Testis (tissue), 5 donors: ENCODE measurements at places on chromosomes 12 and 14.

DNA sequence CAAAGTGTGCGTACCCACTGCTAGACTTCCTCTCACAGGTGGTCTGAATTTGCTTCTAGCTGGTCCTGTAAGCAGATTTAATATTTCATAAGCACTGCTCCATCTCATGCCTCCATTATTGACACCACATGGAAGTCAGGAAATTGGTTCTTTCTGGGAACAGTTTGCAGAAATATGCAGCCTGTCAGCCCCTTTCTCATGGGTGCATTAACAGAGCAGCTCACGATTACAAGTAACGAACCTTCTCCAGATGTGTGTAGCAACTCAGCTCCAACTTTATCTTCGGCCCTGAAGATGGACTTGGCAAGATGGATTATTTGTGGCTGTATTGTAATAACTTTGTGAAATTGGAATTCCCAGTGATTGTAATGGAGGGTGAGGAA is 214.5 kb upstream of the DDHD1 start:
- H3K27me3 ChIP-seq, result no peaks in the 10 kb centered on the region
- H3K4me3 ChIP-seq, result no peak overlapping the region
- H3K27ac ChIP-seq, result peak overlapping the region; percentile 44
- no peaks in the 10 kb centered on the region for H3K4me1 ChIP-seq

DNA sequence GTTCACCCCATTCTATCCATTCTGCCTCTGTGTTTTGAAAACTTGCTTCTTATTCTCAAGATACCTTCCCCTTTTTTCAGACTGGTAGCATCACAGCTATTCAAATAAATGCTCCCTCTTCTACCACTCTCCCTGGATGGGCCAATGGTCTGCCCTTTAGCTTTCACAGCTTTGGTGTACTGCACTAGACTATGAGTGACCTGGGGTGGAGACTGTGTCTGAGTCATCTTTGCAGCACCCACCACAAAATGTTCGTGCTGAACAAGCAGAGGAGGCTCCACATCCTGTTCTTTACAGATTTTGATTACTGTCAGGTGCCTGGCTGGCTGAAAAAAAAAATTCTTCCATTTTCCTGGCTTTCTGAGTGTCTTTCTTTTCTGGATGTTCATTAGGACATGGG is 1104.1 kb upstream of the TMEM132C start:
- no peaks in the 10 kb centered on the region for H3K27me3 ChIP-seq
- H3K4me1 ChIP-seq, result no peaks in the 10 kb centered on the region
- no peak overlapping the region for H3K27ac ChIP-seq
- no peaks in the 10 kb centered on the region for H3K36me3 ChIP-seq
- no peak for DNase-seq

GRCh38 chr14:93909429-93910128 is 17.6 kb upstream of the FAM181A start:
- H3K27ac ChIP-seq, result no peak overlapping the region
- no peaks in the 10 kb centered on the region for H3K27me3 ChIP-seq
- DNase-seq, result no peak
- no peak overlapping the region for H3K4me3 ChIP-seq
- no peaks in the 10 kb centered on the region for H3K36me3 ChIP-seq

DNA sequence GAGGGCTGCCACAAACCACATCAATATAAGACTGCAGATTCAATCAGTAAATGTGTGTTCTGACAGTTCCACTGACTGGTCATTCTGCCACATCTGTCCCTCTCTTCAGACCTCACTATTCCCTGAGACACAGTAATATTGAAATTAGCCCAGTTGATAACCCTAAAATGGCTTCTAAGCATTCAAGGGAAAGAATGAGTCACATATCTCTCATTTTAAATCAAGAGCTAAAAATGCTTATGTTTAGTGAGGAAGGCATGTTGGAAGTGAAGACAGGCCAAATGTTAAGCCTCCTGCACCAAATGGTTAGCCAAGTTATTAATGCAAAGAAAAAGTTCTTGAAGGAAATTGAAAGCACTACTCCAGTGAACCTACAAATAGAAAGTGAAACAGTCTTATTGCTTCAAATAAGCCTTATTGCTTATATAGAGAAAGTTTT is 24.5 kb upstream of the KIF21A start:
- no peaks in the 10 kb centered on the region for H3K27me3 ChIP-seq
- DNase-seq, result no peak
- H3K4me3 ChIP-seq, result no peak overlapping the region
- H3K36me3 ChIP-seq, result no peaks in the 10 kb centered on the region
- H3K4me1 ChIP-seq, result no peaks in the 10 kb centered on the region
- H3K27ac ChIP-seq, result no peak overlapping the region
